NCI-H1930 (cell line): ENCODE measurements at places on chromosomes 6 and 20.

- DNase-seq, result no peak
These were observed 13.8 kb upstream of the EYA4 start for GRCh38 chr6:133227344-133227743.

DNA sequence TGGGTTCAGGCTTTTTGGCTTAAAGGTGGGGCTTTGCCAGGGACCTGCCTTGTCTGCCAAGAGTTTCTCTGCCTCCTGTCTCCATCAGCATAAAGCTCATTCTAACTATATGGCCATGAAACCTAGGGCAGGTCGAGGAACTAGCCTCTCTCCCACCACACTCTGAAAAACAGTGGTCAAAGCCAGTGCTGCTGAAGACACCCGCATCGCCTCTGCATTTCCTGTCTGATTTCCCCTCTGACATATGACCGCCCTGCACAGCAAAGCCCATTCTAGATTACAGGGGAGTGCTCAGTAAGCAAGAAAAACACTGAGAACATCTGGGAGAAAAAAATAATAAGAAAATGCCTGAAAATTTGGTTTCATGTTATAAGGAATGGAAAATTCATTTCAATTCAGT lies 573.6 kb downstream of the PRKN start:
- no peak for DNase-seq

DNA sequence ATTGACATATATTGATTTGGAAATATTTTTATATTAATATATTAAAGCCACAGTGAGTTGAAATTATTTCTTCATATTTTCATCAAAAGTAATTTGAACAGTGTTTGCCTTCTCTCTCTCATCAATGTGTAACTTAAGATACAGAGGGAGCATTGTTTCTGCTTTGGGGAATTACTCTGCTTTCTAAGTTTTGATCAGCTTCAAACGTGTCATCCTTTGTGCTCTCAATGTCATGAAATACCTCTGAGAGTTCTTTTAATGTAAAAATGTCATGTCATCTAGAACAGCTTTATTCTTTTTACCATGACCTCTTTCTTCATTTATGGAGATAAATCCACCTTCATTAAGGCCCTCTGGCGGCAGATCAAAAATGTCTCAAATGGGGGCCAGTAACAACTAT lies 259.4 kb upstream of the STXBP5 start:
- DNase-seq, result no peak

- no peak for DNase-seq
These were observed 8.0 kb downstream of the PNISR start for GRCh38 chr6:99416892-99417767.

DNA sequence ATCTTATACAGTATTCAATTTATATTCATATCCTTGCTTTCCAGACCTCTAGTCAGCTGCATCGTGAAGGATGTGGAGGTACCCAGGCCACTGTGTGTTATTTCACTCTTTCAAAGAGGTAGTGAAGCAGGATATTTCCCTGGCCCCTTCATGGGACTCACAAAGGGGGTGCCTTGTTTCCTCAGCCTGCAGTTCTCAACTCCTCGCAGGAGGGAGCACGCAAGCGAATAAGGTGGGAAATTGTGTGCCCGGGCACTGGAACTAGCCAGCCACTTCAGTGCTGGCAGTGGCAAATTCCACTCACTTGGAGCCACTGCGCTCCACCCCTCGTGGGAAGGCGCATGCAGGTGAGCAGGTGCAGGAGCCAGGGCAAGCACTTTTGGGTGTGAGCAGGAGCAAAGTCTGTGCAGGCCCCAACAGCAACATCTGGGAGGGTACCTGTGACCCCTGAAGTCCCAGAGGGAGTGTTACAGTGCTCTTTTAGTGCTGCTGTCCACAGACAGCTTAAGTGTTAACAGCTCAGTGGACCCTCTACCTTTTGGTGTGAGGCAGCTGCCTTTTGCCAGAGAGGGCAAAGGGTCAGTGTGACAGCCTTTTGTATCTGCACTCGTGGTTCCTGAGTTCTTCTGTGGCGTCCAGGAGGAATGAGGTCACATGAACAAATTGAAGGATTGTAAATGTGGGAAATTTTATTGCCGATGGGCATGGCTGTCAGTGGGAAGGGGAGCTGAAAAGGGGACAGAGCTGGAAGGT lies 49.4 kb upstream of the FAM135A start:
- DNase-seq, result no peak

- no peak for DNase-seq
These were observed 37.6 kb upstream of the SPDEF start for GRCh38 chr6:34593701-34594100.

DNA sequence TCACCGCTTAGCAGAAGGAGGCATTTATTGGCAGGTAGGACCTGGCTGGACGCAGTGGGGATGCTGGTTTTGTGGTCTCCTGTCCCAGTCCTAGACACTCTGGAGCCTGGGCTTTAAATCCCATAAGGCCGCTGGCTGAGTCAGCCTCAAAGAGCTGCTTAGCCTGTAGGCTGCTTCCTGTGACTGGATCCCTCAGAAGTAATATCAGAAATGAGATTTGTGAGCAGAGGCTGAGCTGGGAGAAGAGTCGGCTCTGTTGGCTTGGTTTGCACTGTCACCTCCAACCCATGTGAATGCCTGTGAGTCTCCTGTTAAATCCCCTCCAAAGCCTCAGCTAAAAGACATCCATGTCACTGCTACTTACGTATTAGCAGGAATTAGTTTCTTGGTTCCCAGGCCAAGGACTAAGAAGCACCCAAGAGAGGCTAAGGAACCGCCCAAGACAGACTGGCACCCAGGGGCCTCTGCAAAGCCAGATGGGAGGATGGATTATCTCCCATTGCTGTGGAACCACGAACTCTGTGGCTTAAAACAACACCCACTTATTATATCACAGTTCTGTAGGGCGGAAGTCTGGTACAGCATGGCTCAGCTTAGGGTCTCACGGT lies 289.4 kb downstream of the CDC5L start:
- no peak for DNase-seq

DNA sequence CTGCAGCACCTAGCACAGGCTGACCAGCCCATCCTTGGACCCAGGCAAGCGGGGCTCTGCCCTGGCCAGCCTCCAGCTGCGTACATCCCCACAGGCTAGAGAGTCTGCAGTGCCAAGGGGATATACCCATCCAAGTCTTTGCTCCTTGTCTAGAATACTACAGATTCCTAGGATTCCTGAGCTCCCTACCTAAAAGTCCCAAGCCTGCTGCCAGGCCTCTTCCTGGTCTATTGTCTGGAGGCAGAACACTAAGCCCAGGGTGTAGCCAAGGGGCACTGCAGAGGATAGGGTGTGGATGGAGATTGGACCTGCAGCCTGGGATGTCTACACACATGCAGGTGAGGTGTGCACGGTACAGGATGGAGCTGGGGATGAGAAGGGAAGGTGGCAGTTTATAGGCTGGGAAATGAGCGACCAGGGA lies 90.0 kb upstream of the SIRPA start:
- DNase-seq, result no peak

DNA sequence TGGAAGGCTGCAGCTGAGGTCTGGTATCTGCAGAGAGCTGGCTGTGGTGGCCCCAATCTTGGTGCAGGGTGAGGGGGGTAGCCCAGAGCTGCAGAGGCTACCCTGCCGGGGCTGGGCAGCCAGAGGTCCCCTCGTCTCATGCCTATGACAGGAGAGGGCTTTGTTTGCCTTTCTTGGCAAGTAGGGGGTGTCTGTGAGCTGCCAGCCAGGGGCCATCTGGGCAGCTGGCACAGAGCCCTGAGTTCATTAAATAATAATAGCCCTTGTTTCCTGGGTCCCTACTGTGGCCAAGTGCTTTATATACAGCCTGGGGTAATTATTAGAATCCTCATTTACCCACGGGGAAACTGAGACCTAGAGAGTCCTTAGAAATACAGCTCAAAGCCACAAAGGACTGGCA lies 66.6 kb downstream of the EZR start:
- no peak for DNase-seq

GRCh38 chr6:127641905-127642304 lies 64.9 kb downstream of the C6orf58 start:
- peak; percentile 3 for DNase-seq

- DNase-seq, result no peak
These were observed 164.3 kb upstream of the TFAP2D start for GRCh38 chr6:50549026-50549425.

DNA sequence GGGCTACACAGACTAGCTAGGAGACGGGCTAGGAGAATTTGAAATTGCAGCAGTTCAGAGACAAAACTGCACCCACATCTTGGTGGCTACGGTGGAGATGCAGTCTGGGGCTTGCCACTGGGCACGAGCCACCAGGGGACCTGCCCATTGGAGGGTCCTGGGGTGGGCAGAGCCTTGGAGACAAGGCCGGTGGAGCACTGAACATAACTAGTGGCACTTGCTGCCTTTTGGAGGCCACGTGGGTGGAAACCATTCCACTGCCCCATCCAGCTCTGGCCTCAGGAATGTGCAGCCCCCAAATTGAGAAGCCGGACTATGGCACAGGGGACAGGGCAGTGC lies 113.4 kb downstream of the NFATC2 start:
- DNase-seq, result no peak

DNA sequence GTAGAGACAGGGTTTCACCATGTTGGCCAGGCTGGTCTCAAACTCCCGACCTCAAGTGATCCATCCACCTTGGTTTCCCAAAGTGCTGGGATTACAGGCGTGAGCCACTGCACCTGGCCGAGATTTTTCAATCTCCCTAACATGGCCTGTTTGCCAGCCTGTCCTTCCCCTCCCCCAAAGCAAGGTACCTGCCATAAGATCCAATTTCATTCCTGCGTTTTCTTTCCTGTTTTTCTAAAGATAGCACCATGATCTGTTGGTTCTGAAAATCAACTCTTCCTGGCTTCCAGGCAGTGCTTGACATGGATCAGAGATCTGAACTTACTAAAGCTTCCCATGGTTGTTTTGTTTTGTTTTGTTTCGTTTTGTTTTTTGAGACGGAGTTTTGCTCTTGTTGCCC lies 7.5 kb downstream of the MGME1 start:
- no peak for DNase-seq

GRCh38 chr6:167567142-167568033 lies 242.5 kb downstream of the TTLL2 start:
- DNase-seq, result no peak

DNA sequence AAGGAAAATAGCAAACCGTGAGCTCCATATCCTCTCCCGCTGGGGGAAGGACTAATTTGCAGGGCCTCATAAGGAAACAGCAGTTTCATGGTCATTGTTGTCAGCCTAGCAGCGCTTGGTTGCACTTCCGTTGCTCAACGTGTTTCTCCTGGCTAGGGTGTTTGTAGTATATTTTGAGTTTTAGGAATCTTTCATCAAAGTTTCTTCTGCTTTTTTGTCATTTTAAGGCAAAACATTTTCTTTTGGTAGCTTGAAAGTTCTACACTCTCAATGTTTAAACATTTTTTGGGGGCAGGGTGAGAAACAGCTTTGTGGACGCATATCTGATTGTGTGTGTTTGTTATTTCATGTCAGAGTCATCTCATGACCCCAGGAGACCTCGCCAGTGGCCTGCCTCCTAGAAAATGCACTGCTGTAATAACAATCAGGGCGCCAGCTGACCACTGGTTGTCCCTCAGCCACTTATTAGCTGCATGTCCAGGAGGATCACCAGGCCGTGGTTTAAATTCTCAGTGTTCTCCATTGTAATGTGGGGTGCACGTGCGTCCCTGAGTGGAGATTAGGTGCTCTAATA lies 20.6 kb downstream of the JARID2 start:
- DNase-seq, result no peak

- peak; percentile 51 for DNase-seq
These were observed 571.6 kb upstream of the GJE1 start for GRCh38 chr6:141561154-141561553.

DNA sequence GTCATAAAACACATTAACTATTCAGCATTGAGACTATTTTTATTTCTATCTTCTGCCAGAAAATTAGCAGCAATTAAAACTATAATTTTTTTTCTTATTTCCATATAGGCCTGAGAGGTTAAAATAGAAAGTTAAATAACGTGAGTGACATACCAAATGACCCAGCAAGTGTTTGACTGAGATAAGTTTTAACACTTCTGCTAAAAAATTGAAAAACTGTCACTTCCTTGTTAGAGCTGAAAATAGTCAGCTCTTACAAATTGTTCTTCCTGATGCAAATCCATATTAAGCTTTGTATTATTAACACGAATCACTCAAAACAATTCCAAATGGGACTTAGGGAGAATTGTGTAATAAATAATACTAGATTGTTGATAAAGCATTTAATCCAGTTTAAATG lies 26.5 kb upstream of the STX11 start:
- DNase-seq, result no peak

GRCh38 chr6:90277302-90278011 lies 19.2 kb downstream of the BACH2 start:
- no peak for DNase-seq

- no peak for DNase-seq
These were observed 54.4 kb downstream of the DTNBP1 start for GRCh38 chr6:15608396-15608795.

DNA sequence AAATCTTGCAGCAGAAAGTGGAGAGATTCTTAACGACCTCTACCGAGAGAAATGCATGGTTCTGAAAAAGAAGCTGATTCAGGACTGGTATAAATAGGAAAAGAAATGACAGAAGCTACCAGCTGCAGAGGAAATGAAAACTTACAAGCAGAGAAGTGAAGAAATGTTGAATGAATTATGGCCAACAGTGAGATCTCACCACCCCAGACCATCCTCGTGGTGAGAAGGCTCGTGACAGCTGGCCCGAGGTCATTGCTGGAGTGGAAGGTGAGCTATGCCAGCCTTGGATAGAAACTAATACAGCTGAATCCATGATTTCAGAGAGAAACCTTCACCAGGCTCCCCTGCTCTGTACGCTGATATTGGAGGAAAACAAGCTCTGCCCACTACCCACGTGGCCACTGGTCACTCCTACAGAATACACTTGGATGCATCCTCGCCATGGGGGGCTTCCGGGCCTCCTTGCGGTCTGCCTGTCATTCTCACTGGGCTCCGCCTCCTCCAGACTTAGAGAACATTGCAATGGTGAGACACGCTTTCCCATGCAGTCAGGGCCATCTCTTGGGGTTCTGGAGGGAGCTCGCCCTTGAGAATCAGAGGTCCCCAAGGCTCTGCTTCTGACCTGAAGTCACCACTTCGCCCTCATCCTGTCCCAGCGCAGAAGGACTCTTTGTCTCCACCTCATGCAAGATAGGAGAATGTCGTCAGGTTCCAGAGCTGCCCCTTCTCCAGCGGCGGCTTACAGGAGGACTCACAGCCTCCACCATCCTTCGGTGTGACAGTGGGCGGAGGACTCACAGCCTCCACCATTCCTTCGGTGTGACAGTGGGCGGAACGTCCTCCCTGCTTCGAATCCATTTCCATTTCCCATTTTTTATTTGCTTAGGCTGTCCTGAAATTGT lies 10.6 kb upstream of the TUBB2B start:
- DNase-seq, result no peak

DNA sequence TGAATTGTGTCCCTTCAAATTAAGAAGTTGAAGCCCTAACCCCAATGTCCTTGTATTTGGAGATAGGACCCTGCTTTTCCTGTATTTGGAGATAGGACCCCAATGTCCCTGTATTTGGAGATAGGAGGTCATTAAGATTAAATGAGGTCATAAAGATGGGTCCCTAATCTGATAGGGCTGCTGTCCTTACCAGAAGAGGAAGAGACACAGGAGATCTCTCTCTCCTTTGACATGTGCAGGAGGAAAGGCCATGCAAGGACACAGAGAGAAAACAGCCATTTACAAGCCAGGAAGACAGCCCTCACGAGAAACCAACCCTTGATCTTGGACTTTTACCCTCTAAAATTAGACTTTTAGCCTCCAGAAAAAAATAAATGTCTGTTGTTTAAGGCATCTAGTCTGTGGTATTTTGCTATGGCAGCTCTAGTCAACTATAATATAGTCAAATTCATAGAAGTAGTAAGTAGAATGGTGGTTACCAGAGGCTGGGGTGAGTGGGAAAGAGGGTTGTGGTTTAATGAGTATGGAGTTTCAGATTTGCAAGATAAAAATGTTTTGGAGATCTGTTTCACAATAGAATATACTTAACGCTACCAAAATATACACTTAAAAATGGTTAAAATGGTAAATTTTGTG lies 59.3 kb downstream of the UBE3D start:
- DNase-seq, result no peak
